ENCODE measurements at places on chromosomes 5 and 9. TPM values are rescaled to one million over a fixed set of nuclear protein-coding genes. Genes with fewer than 3 reads are reported as not detected.

DNA sequence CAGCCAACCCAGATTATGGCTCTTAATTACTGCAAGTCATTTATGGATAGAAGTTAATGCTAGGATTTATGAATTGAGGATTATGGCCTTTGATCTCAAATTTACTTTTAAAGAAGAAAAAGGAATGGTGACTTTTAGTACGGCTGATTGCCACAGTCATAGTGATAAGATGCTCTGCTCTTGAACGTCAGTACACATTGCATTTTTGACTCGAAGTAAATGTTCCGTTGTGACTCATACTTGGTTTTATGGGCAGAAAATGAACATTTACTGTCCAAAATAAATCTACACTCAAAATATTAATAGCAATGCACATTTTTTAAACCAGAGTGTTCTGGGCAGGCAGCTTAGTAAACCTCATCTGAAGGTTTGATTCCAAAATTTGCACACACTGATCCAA, 830 bp downstream of the ADAMTSL1 start:
- H3K36me3 ChIP-seq = no peaks in the 10 kb centered on the region
- DNase-seq = no peak
- no peak overlapping the region for H3K4me3 ChIP-seq
- H3K27ac ChIP-seq = no peak overlapping the region
- no peaks in the 10 kb centered on the region for H3K4me1 ChIP-seq

DNA sequence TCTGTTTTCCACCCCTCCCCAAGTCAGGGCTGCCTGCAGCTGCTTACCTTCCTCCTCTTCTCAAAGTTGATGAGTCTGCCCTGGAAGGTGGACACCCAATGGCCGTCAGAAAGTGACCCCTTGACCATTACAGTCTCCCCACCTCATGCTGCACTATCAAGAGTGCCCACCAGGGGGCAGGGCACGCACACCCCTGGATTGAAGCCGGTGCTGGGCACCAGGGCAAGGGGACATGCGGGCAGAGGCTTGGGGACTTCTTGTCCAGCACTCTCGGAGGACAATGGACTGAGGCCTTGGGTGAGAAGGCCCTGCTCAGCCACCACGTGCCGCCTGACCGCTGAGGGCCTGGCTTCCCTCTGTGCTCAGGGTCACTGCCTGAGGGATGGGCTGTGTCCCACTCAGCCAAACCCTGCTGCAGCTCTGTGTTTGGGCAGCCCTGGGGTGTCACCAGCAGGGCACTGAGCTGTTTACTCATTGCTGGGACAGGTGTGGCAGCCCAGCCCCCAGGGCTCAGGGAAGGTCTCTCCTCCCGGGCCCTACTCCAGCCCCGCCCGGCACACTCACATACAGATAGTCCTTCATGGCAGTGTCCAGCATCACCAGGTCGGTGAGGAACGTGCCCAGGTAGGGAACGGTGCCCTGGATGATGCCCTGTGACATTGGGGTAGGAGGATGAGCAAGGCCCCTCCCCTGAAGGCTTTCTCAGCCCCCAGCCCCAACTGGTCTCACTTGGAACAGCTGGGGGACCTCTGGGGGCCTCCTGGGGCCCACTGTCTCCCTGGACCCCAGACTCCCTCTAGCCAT, 17.7 kb downstream of the RALGDS start:
- DNase-seq = no peak
- no peaks in the 10 kb centered on the region for H3K27me3 ChIP-seq
- no peak overlapping the region for H3K4me3 ChIP-seq
- H3K36me3 ChIP-seq = no peaks in the 10 kb centered on the region
- peaks cover 8% of the 10 kb centered on the region for H3K4me1 ChIP-seq

GRCh38 chr9:109249615-109250014, 71.2 kb downstream of the EPB41L4B start:
- no peaks in the 10 kb centered on the region for H3K36me3 ChIP-seq
- H3K4me1 ChIP-seq = peaks cover 15% of the 10 kb centered on the region
- no peak overlapping the region for H3K4me3 ChIP-seq
- H3K27me3 ChIP-seq = peaks cover 15% of the 10 kb centered on the region
- H3K27ac ChIP-seq = no peak overlapping the region

DNA sequence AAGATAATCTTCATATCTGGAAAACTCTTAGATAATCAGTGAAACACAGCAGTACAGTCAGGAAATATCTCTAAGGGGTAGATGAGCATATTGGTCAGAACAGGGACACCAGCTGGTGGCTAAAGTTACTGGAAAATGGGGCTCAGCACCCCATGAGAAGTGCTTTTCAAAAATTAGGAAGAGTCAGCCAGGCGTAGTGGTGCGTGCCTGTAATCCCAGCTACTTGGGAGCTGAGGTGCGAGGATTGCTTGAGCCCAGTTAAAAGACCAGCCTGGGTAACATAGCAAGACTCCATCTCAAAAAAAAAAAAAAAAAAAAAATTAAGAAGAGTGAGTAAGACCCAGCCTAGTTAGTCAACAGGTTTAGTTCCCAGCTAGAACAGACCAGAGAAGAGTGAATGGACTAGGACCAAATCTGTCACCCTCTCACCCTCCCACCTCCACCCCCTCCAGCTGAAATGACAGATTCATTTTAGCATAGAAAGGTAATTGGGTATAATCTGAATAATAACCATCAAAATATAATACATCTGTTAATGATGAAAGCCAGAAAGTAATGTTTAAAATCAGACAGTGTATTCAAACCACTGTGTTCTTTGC, 120.9 kb downstream of the CDC42SE2 start:
- H3K27me3 ChIP-seq = no peaks in the 10 kb centered on the region
- peaks cover 40% of the 10 kb centered on the region for H3K36me3 ChIP-seq
- H3K4me1 ChIP-seq = no peaks in the 10 kb centered on the region

GRCh38 chr5:89560696-89561095, 677.7 kb upstream of the MEF2C start:
- H3K27ac ChIP-seq = no peak overlapping the region
- no peaks in the 10 kb centered on the region for H3K36me3 ChIP-seq
- no peaks in the 10 kb centered on the region for H3K4me1 ChIP-seq
- no peaks in the 10 kb centered on the region for H3K27me3 ChIP-seq

- no peak for DNase-seq
- no peak overlapping the region for H3K27ac ChIP-seq
- H3K27me3 ChIP-seq = peaks cover 46% of the 10 kb centered on the region
- no peak overlapping the region for H3K4me3 ChIP-seq
Observed at GRCh38 chr5:134071614-134072207, 42.8 kb upstream of the TCF7 start.

DNA sequence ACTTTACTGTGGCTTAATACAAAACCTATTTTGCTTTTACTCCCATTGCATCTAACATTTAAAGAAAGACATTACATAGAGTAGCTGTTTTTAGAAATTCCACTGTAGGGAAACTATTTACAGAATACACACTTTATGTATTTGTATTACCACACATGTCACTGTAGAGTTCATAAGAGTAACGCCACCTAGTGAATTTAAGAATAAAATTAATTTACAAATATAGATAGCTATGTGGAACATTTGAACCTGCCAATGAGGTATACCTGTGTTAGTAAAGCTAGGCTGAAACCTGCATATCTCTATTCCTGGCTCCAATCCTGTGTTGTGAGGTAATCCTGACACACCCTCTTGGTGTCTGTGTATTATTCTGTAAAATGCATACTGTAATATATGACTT, 234.4 kb downstream of the MAST4 start:
- no peak for DNase-seq
- H3K27ac ChIP-seq = no peak overlapping the region
- peaks cover 31% of the 10 kb centered on the region for H3K4me1 ChIP-seq
- no peaks in the 10 kb centered on the region for H3K36me3 ChIP-seq

- no peak for DNase-seq
- H3K27ac ChIP-seq = no peak overlapping the region
- no peaks in the 10 kb centered on the region for H3K36me3 ChIP-seq
- no peaks in the 10 kb centered on the region for H3K4me1 ChIP-seq
- H3K4me3 ChIP-seq = no peak overlapping the region
Observed at GRCh38 chr5:130992095-130992494, 173.0 kb downstream of the HINT1 start.

DNA sequence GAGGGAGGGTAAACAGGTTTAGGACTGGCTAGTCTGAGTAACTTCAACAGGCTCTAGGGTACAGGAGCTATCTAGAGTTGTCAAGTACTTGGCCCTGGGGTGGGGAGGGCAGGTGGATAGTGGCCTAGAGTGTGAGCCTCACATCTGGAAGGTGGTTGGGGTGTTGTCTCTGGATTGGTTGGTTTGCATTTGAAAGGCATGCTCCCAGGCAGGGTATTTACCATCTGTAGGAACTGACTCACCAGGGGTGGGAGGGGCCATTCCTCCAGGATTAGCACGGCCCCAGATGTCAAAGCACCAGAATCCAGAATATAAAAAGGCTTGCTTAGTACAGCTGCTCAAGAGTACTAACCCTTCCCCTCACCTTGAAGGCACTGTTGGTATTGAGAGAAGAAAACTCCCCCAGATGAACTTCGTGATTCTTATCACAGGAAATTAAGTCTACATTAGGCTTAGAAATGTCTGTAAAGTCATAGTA, 193.3 kb downstream of the NTRK2 start:
- no peak overlapping the region for H3K4me3 ChIP-seq
- DNase-seq = peak; percentile 40
- H3K27ac ChIP-seq = peak overlapping the region; percentile 54
- H3K27me3 ChIP-seq = no peaks in the 10 kb centered on the region

GRCh38 chr5:63401436-63402046, 560.7 kb downstream of the HTR1A start:
- peak; percentile 47 for DNase-seq
- no peaks in the 10 kb centered on the region for H3K27me3 ChIP-seq
- no peaks in the 10 kb centered on the region for H3K4me1 ChIP-seq
- H3K27ac ChIP-seq = no peak overlapping the region

GRCh38 chr9:128139621-128140020, 9.6 kb upstream of the LCN2 start:
- H3K27me3 ChIP-seq = no peaks in the 10 kb centered on the region
- H3K36me3 ChIP-seq = no peaks in the 10 kb centered on the region
- peaks cover 10% of the 10 kb centered on the region for H3K4me1 ChIP-seq
- peak; percentile 33 for DNase-seq
- H3K27ac ChIP-seq = no peak overlapping the region

GRCh38 chr5:137214446-137215189, 284.5 kb downstream of the SPOCK1 start:
- DNase-seq = no peak
- no peak overlapping the region for H3K4me3 ChIP-seq
- no peaks in the 10 kb centered on the region for H3K4me1 ChIP-seq
- no peaks in the 10 kb centered on the region for H3K36me3 ChIP-seq
- H3K27me3 ChIP-seq = peaks cover 76% of the 10 kb centered on the region

DNA sequence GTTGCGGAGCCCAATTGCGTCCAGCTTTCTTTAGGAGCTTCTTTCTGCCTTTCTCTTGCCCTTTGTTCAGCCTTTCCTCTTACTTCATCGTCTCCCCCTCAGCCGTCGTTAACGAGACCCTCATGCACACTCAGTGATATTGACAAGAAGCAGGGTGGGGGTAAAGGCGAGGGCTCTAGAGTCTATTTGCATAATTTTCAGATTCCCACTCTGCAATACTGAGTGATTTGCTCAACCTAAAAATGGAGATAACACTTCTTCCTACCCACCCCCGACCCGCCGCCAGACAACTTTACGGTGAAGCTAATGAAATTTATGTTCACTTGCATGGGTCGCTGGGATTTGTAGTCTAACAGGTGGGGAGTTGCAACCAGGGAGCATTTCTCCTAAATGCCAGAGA, 1.3 kb upstream of the TBC1D2 start:
- H3K36me3 ChIP-seq = peaks cover 14% of the 10 kb centered on the region
- peak overlapping the region; percentile 62 for H3K4me3 ChIP-seq
- peaks cover 40% of the 10 kb centered on the region for H3K4me1 ChIP-seq
- no peaks in the 10 kb centered on the region for H3K27me3 ChIP-seq

DNA sequence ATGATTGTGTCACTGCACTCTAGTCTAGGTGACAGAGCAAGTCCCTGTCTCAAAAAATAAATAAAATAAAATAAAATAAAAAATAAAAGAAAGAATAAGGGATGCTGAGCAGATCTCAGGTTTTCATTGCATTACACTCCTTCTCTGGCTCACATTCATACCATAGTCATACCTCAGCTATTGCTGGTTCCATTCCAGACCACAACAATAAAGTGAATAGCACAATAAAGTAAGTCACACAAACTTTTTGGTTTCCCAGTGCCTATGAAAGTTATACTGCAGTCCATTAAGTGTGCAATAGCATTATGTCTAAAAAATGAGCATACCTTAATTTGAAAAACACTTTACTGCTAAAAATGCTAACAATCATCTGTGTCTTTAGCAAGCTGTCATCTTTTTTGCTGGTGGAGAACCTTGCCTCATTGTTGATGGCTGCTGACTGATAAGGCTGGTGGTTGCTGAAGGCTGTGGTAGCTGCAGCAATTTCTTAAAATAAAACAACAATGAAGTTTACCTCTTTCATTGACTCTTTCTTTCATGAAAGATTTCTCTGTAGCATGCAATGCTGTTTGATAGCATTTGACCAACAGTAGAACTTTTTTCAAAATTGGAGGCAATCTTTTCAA, 415.7 kb downstream of the ZNF608 start:
- no peaks in the 10 kb centered on the region for H3K27me3 ChIP-seq
- H3K27ac ChIP-seq = no peak overlapping the region
- no peak overlapping the region for H3K4me3 ChIP-seq
- no peaks in the 10 kb centered on the region for H3K36me3 ChIP-seq

GRCh38 chr5:103602438-103602837, 39.8 kb upstream of the NUDT12 start:
- no peak overlapping the region for H3K4me3 ChIP-seq
- H3K36me3 ChIP-seq = no peaks in the 10 kb centered on the region
- DNase-seq = no peak
- no peaks in the 10 kb centered on the region for H3K27me3 ChIP-seq
- H3K4me1 ChIP-seq = no peaks in the 10 kb centered on the region

ANXA6 gene
- 188 TPM for total RNA-seq

SCGB3A2 gene
- total RNA-seq = 76.6 TPM

ACER2 gene
- 8.1 TPM for total RNA-seq

LCN15 gene
- total RNA-seq = not detected

GARIN3 gene
- not detected for total RNA-seq

C9orf57 gene
- total RNA-seq = not detected

ANKRD18B gene
- total RNA-seq = 1.3 TPM

SPOCK1 gene
- 2.5 TPM for total RNA-seq

Data from left lung (tissue), 14 donors.